T-helper 1 cell (primary cell): ENCODE measurements at places on chromosomes 3 and 15.
A peak's percentile ranks its signal among the peaks of the same experiment; 100 is the strongest.

GRCh38 chr3:39177708-39178332, 14.6 kb downstream of the XIRP1 start:
- DNase-seq: peak; percentile 89

GRCh38 chr3:52197499-52197841, 490 bp upstream of the ALAS1 start:
- no peak for DNase-seq

DNA sequence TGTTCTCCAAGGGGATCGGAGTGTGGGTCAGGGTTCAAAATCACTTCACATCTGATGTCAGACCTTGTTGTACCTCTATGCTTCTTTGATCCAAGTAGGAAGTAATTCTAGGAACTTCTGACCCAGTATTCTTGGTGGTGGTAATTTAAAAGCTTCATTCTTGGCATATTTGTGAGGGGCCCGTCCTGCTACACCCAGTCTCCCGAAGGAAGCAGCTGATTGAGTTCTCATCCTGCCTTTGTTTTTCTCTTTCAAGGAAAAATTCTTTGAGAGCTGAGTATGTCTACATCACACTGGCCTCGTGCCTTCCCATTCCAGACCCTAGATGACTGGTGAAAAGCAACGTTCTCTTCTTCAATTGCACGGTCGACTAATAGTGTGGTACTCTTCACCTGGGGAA, 234.4 kb upstream of the TPRG1 start:
- DNase-seq: no peak

DNA sequence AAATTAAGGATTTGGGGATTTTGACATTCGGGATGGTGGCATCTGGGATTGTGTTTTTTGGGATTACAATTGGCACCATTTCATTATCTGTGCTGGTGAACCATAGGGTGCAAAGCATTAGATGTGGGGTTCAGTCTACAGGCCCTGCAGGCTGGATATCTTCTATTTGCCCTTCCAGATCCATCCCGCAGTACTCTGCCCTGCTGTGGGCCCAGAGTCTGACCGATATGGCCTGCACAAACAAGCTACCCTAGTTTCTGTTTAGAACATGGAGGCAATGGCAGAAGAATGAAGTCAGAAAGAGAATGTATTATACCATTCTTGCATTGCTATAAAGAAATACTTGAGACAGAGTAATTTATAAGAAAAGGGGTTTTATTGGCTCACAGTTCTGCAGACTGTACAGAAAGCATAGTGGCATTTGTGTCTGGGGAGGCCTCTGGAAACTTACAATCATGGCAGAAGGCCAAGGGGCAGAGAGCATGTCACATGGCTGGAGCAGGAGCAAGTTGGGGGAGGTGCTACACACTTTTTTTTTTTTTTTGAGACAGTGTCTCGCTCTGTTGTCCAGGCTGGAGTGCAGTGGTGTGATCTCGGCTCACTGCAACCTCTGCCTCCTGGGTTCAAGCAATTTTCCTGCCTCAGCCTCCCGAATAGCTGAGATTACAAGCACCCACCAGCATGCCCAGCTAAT, 93.7 kb downstream of the NCEH1 start:
- DNase-seq: no peak

GRCh38 chr15:70488002-70488605, 275.3 kb downstream of the UACA start:
- DNase-seq: peak; percentile 66

- DNase-seq: no peak
These were observed 469.4 kb upstream of the ATP11B start for GRCh38 chr3:182323898-182324297.

GRCh38 chr3:190261015-190261414, 61.2 kb downstream of the CLDN1 start:
- DNase-seq: no peak

- no peak for DNase-seq
These were observed 24.1 kb downstream of the CHD2 start for GRCh38 chr15:92924216-92924615.

- DNase-seq: no peak
These were observed 3.1 kb upstream of the RAD54L2 start for GRCh38 chr3:51535146-51536019.

DNA sequence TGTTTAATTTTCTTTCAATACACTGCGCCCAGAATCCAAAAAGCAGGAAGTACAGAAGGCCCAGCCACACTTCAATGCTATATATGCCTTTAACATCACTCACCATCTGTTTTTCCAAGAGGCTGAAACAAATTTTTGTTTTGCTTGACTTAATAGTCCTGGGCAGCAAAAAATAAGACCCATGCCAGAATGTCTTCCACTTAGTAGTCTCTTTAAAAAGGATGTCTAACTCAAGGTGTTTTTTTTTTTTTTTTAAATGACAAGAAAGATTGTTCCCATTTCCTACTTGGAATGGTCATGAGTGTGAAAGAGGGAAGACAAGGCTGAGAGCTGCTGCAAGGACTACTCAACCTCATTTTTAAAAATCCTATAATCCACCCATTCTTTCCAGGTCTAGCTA, 590.3 kb upstream of the SGO1 start:
- no peak for DNase-seq

DNA sequence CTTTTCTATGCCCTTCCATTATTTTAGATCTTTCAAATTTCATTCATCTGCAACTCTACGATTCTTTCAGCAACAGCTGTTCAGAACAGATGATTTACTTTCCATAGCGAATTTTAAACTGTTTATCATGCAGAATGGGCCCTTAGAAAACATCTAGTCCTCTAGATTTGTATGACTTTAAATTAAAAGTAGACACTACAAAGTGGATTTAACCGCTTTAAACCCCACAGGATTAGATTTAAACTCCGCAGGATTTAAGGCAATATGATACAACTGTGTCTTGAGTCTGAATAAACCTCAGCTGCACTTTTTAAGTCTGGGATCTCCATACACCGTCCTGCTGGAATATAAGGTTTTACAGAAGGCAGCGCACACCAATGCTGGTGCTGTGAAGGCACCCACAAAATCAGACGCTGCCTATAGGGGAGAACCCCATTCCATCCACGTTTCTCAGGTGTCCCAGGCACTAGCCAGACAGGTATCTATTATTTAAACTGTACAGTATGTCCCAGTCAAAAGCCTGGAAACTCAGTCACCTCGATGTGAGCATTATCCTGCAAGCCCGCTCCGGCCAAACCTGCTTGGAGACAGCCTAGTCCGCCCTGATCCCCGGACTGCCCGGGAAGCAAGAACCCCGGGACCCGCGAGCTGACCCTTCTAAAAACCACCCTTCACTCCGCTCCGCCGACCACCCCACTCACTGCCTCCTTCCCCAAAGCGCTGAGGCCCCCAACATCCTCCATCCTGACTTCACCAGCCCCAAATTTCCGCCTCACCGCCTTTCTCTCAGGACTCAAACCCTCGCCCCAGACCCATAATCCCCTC, 768 bp downstream of the ANO10 start:
- DNase-seq: peak; percentile 11

DNA sequence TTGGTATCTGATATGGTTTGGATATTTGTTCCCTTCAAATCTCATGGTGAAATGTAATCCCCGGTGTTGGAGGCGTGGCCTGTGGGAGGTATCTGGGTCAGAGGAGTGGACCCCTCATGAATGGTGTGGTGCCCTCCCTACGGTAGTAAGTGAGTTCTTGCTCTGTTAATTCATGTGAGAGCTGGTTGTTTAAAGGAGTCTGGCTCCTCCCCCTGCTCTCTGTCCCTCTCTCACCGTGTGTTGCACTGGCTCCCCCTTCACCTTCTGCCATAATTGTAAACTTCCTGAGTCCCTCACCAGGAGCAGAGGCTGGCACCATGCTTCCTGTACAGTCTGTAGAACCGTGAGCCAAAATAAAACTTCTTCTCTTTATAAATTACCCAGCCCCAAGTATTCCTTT, 246.9 kb upstream of the AGTR1 start:
- no peak for DNase-seq

DNA sequence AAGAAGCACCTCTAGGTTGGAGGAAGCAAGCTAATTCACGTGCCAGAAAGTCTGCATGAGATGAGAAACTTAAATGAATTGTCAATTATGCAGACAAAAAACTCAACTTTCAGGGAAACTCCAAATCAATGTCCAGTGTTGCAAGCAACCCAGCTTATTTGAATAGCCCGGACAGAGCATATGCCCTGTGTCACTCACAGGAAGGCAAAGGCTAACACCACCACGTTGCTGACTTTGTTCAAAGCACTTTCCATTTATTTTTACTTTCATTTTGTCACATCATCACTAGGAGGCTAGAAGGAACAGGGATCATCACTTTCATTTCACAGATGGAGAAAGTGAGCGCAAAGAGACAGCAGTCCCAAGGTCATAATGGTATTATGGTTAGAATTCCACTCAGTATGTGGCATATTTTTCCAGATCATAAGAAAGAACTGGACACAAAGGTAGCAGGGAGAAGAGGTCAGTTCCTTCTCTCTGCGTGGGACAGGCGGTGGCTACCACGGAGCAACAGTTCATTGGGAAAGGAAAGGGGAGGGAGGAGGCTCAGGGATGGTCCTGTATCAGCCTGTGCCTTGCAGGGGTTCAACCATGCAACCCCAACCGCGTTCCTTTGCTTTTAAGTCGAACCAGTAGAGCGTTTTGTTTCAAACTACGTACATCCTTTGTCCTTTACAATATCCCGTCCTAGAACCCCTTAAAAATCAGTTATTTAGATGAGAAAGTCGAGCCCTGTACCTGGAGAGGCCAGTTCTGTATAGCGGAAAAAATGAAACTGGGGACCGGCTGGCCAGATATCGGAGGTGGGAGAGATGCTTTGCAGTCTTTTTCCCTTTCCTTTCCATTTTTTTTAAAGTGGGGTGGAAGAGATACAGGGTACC, 1.1 kb downstream of the HEG1 start:
- no peak for DNase-seq

- no peak for DNase-seq
These were observed 104.5 kb downstream of the TFG start for GRCh38 chr3:100813828-100814227.

DNA sequence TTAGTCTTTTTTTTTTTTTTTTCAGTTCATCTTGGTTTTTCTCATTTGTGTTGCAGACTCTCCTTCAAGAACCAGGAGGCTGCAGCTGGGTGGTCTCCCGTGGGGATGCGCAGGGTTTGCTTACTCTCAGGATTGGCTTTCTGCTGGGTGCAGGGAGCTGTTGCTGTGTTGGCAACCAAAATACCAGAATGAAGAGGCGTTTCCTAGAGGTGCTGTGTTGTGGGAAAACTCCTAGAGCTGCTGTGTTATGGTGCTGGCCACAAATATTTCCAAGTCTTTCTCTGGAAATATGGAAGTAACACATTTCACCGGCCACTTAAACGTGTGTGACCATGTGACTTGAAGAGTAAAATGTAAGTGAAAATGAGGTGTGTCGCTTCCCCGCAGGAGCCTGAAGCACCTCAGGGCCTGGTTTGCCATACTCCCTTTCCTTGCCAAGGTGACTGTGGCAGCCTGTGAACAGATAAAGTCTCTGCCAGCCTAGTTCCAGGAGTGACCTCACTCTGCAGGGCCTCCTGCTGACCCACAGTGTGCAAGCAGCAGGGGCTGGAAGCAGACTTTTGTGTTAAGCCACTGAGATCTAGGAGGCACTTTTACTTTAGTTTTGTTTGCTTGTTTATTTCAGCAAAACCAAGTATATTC, 258.9 kb downstream of the ADAMTS17 start:
- no peak for DNase-seq

DNA sequence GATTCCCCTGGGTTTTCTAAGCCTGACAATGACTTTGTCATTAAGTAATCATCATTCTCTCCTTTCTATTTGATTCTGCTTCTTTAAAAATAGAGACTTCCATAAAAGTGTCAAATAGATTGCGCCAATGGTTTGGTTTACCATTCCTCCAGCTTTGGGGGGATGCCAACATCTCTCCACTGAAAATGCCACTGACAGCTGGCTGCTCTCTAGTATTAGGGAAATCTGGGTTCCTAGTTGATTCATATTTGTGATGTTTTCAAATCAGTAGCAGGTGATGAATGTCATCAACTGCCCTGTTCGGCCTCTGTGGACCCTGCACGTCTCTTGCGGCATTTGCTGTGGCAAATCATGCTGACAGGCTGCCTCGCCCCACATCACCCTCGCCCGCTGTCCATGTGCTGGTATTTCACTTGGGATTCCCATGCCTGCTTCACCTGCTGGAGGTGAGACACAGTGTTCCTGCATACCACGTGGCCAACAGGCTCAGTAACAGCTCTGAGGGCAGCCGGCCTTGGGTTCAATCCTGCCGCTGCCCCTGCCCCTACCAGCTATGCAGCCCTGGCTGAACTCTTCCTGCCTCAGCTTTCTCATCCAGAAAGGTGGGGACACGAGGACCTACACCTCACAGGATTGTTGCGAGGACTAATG, 28.1 kb downstream of the ZXDC start:
- DNase-seq: no peak

GRCh38 chr15:44654858-44655257, 8.6 kb downstream of the SPG11 start:
- DNase-seq: no peak

- DNase-seq: peak; percentile 50
These were observed at the start of gene SH3GL3 for GRCh38 chr15:83446904-83447709. Gene SH3GL3, plus strand, starts transcription at chr15:83447341. Its CDS starts 193 bp downstream, at chr15:83447534.

- no peak for DNase-seq
These were observed 730.7 kb downstream of the SQOR start for GRCh38 chr15:46365572-46365971.

DNA sequence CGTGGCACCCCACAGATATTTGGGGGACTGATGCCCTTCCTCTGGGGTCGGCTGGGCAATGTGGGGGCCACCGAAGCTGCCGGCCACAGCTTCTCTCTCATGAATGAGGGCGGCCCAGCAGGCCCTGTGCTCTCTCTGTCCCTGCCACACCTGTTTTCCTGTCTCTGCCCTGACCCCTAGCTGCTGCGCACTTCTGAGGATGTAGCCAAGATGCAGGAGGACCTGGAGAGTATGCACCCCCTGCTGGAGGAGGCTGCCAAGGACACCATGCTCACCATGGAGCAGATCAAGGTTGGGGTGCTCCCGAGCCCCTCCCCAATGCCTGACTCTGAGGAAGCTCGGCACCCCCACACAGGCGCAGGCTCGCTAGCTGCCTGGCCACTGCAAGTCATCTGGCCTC, 59.7 kb downstream of the SEMA3G start:
- no peak for DNase-seq

DNA sequence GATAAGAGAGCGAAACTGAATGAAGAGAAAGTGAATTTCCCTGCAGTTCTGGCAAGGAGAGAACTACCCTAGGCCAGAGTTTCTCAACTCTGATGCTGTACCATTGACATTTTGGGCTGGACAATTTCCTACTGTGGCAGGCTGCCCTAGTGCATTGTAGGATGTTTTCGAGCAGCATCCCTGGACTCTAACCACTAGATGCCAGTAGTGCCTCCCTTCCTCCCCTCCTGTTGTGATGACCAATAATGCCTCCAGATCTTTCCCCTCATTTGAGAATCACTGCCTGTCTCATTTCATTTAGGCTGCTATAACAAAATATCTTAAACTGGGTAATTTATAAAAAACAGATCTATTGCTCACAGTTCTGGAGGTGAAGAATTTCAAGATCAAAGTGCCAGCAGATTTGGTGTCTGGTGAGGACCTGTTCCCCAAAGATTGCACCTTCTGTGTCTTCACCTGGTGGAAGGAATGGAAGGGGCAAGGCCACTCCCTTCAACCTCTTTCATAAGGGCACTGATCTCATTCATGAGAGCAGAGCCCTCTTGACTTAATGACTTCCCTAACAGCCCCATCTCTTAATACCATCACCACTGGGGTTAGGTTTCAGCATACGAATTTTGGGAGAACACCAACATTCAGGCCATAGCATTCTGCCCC, 188.9 kb upstream of the MEIS2 start:
- no peak for DNase-seq
